ENCODE measurements at places on chromosomes 5 and 9. TPM values are rescaled to one million over a fixed set of nuclear protein-coding genes. Genes with fewer than 3 reads are reported as not detected.
A peak's percentile ranks its signal among the peaks of the same experiment; 100 is the strongest.

Gene SHB
- 14.4 TPM for total RNA-seq

Gene INSYN2B
- not detected for total RNA-seq

- H3K27me3 ChIP-seq, result peaks cover 1% of the 10 kb centered on the region
- H3K36me3 ChIP-seq, result no peaks in the 10 kb centered on the region
- no peak overlapping the region for H3K4me3 ChIP-seq
- DNase-seq, result no peak
- H3K27ac ChIP-seq, result no peak overlapping the region
- H3K4me1 ChIP-seq, result peaks cover 43% of the 10 kb centered on the region
Observed at GRCh38 chr5:124124711-124125229, 612.8 kb downstream of the CSNK1G3 start.

- peaks cover 8% of the 10 kb centered on the region for H3K4me1 ChIP-seq
- no peak for DNase-seq
- peaks cover 4% of the 10 kb centered on the region for H3K27me3 ChIP-seq
- no peak overlapping the region for H3K27ac ChIP-seq
- H3K4me3 ChIP-seq, result no peak overlapping the region
- peaks cover 3% of the 10 kb centered on the region for H3K36me3 ChIP-seq
Observed at GRCh38 chr5:57429513-57430120, 53.0 kb downstream of the ACTBL2 start.

DNA sequence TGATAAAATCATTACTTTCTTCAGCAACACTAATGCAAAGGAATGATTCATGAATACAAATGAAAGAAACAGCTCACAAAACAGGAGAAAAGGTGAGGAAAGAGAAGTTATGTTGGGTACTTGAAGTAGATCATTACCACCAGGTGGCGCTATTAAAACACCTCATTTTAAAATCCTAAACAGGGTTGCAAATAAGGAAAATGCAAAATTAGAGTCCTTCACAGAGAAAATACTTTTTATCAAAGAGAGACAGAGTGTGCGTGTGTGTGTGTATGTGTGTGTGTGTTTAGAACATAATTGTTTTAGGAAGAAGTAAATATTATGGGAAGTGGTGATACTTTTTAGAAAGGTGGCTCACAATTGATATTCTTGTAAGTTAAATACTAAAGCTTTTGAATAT lies 49.5 kb upstream of the CD180 start:
- peaks cover 34% of the 10 kb centered on the region for H3K4me1 ChIP-seq
- DNase-seq, result no peak
- H3K27ac ChIP-seq, result no peak overlapping the region
- no peaks in the 10 kb centered on the region for H3K27me3 ChIP-seq
- no peak overlapping the region for H3K4me3 ChIP-seq

DNA sequence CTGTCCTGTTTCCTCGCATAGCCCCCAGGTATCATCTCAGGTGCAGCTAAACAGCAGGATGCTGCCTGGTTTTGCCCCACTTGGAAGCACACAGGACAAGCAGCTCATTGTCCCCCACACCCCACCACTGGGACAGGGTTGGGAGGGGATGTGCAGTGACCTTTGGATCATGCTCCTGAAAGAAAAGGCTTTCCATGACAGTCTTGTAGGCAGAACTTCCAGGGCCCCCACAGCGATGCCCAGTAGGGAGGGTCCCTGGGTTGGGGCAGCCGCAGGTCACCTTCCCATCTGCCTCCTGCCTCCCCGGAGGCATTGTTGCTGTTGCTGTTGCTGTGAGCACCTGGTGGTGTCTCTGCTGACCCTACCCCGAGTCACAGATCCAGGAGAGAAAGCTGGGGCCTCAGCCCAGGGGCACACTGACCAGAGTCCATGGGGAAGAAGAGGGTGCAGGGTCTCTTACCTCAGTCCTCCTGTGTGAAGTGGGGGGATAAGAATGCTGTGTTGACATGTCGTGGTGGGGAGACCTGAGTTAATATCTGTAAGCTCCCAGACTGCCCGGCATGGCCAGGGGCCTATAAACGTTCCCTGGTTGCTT lies 8.5 kb downstream of the CEP72 start:
- DNase-seq, result peak; percentile 51
- peaks cover 6% of the 10 kb centered on the region for H3K4me1 ChIP-seq
- H3K27ac ChIP-seq, result no peak overlapping the region
- H3K27me3 ChIP-seq, result no peaks in the 10 kb centered on the region
- no peak overlapping the region for H3K4me3 ChIP-seq

DNA sequence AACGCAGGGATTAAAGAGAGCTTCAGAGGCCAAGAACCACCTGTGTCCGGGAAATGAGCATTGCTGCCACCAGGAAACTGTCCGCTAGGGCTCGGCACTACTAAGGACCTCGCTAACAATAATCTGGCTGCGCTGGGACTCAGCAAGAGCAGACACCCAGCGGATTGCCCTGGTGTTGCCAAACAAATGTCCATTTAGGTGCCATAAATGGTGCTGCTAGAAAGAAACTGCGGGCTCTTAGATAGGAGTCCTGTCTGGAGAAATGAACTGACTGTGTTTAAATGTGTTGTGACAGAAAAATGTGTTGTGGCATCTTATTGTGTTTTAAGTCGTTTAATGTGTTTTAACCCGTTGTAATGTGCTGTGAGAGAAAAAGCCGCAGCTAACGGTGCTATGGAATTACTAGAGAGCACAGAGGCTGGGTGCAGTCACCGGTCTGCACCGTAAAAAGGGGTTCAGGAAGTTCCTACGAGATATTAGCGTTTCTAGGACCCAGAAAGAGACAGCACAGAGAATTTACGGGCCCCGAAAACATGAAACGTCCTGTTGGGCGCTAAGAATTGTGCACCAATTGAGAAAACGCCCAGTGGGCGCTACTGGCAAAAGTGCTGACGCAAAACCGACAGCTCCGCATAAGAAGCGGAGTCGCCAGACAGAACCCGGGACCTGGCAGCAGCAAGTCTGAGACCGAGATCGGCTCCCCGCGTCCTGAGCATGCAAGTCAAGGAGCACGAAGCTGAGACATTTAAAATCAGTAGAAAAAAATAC lies 90.6 kb downstream of the ANXA2R start:
- H3K27me3 ChIP-seq, result peaks cover 12% of the 10 kb centered on the region
- no peak overlapping the region for H3K4me3 ChIP-seq
- H3K36me3 ChIP-seq, result no peaks in the 10 kb centered on the region
- H3K27ac ChIP-seq, result no peak overlapping the region

DNA sequence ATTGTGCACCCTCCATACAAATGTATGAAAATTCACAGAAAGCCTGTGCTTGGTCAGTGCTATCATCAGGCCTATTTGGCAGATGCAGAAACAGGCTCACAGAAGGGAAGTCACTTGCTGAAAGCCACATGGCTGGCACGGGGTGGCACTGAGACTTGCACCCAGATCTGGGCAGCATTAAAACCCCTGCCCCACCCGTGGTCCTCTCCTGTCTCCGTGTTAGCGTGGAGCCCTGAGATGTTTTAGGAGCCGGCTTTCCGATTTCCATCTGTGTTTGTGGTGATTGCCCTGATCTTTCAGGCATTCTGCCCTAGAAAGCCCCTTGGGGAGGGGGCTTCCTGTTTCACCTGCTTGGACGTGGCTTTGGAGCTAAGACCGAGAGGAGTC lies 102.2 kb upstream of the IER5L start:
- no peak overlapping the region for H3K27ac ChIP-seq
- no peaks in the 10 kb centered on the region for H3K36me3 ChIP-seq
- H3K4me1 ChIP-seq, result peaks cover 42% of the 10 kb centered on the region
- peak; percentile 50 for DNase-seq
- H3K27me3 ChIP-seq, result no peaks in the 10 kb centered on the region

DNA sequence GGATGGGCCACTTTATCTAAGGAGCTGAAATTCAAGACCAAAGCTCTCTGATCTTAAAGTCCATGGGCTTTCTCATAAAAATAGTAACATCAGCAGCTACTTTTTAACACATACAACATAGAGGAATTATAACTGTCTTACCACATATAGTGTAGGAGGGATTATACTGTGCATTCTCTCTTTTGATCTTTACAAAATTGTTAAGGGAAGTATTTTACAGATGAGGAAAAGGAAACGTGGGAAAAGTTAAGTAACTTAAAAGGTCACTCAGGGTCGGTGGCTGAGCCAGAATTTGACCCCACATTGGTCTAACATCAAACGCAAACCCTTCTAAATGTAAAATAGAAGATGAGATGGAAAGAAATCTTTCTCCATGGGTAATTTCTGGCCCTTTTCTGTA lies 38.4 kb downstream of the ZNF608 start:
- H3K27me3 ChIP-seq, result peaks cover 2% of the 10 kb centered on the region
- H3K36me3 ChIP-seq, result peaks cover 25% of the 10 kb centered on the region
- H3K4me3 ChIP-seq, result peak overlapping the region; percentile 76

DNA sequence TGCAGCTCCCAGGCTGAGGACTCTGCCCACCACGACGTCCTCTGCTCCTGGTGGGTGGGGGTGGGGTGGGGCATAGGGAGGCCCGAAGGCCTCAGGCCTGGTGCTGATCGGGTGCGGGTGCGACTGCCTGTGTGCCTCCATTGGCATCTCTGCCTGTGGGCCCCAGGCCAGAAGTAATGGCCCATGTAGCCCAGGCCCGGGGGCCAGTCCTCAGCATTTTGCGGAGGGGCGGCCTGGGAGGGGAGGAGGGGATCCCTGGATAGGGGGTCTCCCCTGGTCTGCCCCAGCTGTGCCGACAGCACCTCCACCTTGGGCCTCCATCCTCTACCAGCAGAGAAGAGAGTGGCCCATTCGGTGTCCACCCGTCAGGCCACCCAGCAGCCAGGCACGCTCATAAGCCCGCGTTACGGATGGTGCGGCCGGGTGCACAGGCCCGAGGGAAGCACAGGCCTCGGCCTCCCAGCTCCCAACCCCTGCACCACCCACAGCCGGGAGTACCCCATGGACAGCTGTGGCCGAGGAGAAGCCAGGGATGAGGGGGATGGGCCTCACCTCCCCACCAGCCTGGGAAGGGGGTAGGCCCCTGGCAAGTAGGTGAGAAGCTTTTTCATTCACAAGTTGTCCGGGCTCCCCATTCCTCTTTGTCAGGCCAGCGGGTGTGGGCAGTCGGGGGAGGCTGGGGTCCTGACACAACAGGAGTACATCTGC lies 1.8 kb upstream of the NOTCH1 start:
- H3K4me3 ChIP-seq, result peak overlapping the region; percentile 86
- peaks cover 11% of the 10 kb centered on the region for H3K4me1 ChIP-seq
- no peak for DNase-seq
- H3K36me3 ChIP-seq, result no peaks in the 10 kb centered on the region
- H3K27me3 ChIP-seq, result no peaks in the 10 kb centered on the region
